HTR-8/SVneo (cell line): ENCODE measurements at places on chromosomes 3 and 15.

- no peak for DNase-seq
These were observed 493.6 kb upstream of the MDFIC2 start for GRCh38 chr3:70806021-70806420.

GRCh38 chr15:51260202-51260601, 78.2 kb downstream of the CYP19A1 start:
- DNase-seq = no peak

- DNase-seq = no peak
These were observed 49.7 kb upstream of the ACP3 start for GRCh38 chr3:132267391-132267993.

- DNase-seq = no peak
These were observed 17.7 kb downstream of the FRMD4B start for GRCh38 chr3:69368129-69368741.

DNA sequence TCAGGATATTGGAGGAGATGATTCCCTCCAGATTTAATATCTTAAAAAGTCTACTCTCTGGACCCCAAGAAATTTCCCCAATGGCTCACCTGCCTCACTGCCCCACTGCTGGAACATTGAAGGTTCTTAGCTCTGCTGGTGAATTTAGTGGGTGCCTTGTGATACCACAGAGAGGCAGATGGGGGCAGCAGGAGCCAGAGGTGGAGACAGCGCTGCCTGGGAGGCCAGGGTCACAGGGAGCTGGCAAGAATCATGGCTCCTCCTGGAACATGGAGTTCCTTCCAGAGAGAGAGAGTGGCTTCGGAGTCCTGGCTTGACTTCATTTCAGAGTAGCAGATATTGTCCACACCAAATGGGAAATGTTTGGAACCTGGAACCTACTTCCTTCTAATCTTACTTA, 263.5 kb upstream of the CFAP20DC start:
- no peak for DNase-seq

- no peak for DNase-seq
These were observed 1142.1 kb upstream of the CADM2 start for GRCh38 chr3:83816653-83817052.

GRCh38 chr3:85576091-85576690, 617.4 kb downstream of the CADM2 start:
- DNase-seq = peak; percentile 40

DNA sequence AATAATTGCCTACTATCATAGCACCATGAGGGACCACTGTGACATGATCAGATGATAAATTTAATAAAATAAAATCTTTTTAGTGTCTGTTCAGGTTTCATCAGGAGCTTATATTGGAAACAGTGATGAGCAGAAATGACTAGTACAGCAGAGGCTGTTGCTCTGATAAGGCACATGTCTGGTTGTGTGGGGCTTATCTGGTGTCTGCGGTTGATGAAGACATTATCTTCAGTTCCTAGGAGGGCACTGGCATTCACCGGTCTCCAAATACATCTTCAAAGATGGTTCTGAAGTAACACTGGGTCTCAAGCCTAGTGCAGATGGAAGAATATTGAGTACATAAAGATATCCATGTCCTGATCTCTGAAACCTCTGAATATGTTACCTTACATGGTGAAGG, 125.3 kb downstream of the SUCNR1 start:
- no peak for DNase-seq

DNA sequence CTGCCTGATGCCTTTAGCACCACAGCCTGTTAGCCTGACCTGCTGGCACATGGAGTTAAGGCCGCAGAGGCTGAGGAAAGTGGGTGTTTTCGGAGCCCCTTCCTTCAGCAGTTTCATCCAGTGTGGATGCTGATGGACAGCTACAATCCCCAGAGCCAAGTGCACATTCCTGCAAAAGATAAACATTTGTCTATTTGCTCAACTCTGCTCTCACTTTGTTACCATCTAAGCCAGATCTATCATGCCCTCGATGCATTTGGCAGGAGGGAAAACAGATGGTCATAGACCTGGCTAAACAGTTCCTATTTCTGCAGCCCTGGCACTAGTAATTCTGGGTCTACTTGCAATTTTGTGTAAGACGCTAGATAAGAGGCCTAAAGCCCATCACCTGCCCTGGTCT, 312.9 kb upstream of the RASGRP1 start:
- DNase-seq = no peak

DNA sequence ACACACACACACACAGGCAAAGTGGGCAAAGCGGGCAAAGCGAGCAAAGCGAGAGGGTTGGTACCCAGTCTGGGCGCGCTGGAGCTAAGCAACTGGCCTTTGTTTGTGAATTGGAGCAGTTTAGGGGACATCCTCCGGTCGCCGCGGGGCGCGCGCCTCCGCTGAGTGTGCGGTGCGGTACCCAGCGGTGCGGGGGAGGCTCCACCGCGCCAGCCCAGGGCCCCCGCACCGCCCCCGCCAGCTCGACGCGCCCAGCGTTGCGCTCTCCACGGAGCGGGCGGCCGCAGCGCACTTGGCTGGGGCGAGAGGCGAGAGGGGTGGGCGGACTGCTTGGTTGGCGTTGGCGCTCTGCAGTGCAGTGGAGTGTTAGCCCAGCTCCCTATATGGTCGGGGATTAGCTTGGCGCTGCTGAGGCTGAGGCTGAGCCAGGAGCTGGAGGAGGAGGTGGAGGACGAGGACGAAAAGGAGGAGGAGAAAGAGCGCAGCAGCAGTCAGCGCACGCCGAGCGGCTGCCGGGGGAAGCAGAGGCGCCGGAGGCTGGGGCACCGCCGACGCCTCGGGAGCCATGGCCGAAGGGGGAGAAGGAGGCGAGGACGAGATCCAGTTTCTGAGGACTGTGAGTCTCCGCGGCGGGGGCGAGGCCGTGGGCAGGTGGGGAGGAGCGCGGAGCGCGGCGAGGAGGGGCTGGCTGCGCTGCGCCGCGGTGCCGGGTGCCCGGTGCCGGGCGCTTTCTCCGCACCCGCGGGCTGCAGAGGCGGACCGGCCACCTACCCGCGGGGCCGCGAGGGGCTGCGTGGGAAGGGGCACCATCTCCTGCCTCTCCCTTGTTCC, at the start of gene RYR3:
Gene RYR3 (plus strand): TSS at position 487 of the 831 bp plus-strand sequence. CDS start 79 bp downstream, at position 566.
- DNase-seq = no peak

GRCh38 chr15:58185439-58185838, 47.3 kb downstream of the AQP9 start:
- no peak for DNase-seq

- DNase-seq = no peak
These were observed 23.9 kb upstream of the SLC12A8 start for GRCh38 chr3:125236331-125236903.

DNA sequence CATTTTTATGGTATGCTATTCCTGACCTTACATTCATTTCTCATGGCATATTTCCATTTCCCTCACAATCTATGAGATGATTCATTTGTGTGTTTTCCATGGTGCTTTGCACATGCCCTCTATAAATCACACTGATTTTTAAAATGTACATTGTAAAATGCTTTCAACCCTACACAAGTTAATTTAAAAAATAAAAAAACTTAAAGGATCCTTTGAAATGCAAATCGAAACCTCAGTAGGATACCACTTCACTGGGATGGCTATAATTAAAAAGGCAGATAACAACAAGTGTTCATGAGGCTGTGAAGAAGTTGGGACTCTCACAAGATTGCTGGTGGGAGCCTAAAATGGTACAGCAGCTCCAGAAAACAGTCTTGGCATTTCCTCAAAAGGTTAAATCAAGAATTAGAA, 83.5 kb downstream of the FMN1 start:
- DNase-seq = no peak

GRCh38 chr3:105661461-105661860, 207.4 kb downstream of the CBLB start:
- DNase-seq = no peak

DNA sequence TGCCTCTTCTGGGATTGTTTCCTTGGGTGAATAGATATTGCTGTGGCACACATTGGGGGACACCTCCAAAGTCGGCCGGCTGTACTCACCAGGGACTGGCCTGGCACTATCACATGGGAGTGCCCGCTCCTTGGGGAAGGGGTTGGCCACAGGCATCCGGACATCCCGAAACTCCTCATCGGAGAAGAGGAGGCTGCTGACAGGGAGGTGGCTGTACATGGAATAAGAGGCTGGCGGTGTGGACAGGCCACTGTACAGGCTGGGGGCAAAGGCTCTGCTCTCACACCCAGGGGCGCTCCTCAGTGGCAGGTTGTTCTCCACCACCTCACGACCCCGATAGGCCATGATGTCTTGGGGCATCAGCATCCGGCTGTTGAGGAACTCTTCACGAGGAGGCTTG, 15.7 kb downstream of the BCL6 start:
- DNase-seq = no peak

DNA sequence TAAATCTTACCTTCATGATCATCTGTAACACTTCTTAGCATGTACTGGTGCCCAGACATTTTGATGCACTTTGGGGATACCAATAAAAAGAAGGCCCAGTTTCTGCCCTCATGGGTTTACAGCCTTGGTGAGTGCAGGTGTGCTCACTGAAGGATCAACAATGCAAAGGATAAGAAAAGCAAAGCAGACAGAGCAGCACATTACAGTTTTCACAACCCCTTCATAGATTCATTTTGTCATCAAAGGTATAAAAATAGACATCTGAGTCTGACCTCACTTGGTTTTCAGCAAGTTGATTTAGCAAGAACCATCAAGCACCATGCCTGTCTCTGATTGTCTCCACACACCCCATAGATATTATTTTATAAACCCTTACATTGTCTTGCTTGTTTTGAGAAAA, 77.6 kb downstream of the BFSP2 start:
- no peak for DNase-seq

GRCh38 chr15:78024519-78024870, 53.0 kb downstream of the TBC1D2B start:
- DNase-seq = no peak

GRCh38 chr3:123279121-123279520, 77.4 kb downstream of the SEC22A start:
- no peak for DNase-seq

DNA sequence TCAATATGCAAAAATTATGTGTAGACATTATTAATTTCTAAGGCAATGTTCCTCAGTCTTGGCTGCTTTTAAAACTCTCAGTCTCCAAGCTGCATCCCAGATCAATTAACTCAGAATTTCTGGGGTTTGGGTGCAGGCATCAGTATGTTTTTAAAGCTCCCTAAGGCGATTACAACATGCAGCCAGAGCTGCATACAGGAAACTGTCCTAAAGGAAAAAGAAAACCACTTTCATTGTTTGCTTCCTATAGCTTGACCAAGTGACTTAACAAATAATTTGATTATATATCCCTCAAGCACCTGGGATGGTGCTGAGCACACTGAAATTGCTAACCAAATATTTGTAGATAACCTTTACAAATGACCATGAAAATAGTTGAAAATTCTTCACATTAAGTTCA, 194.7 kb downstream of the DTWD1 start:
- DNase-seq = no peak

- peak; percentile 30 for DNase-seq
These were observed 61.3 kb upstream of the PSMD6 start for GRCh38 chr3:64084640-64085039.

GRCh38 chr15:68653801-68654200, 75.0 kb downstream of the CORO2B start:
- DNase-seq = no peak

DNA sequence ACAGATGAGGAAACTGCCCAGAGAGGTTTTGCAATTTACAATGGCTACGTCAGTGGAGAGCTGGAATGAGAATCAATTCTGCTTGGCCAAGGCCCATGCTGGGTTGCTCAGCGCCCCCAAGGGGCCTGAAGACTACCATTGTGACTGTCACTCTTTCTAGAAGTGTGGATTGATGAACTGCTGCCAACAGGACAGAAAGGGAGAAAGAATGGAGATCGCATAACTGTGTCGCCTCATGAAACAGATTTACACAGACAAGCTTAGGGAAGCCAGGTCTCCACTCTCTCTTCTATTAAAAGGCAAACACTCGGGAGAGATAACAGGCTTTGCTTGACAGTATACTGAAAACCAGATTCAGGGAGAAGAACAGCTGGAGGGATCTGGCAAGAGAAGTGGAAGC, 160.0 kb downstream of the STT3B start:
- no peak for DNase-seq

GRCh38 chr15:25830844-25831451, 32.2 kb downstream of the ATP10A start:
- no peak for DNase-seq

GRCh38 chr3:149332227-149332765, 1.1 kb downstream of the TM4SF18 start:
- DNase-seq = no peak

- DNase-seq = no peak
These were observed 471 bp downstream of the NKIRAS1 start for GRCh38 chr3:23916152-23916885.

DNA sequence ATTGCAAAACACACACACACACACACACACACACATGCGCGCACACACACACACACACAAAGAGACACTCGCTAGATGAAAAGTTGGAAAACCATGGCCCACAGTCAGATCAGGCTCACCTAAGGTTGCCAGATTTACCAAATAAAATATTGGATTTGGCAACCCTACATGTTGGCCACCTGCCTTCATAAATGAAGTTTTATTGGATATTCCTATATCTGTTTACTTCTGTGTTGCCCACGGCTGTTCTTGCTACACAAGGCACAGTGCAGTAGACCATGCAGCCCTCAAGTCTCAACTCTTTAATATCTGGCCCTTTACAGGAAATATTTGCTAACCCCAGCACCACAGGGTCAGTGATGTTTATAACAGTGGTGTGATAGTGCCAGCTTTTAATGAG, 445.0 kb upstream of the PROK2 start:
- DNase-seq = no peak

GRCh38 chr3:178086144-178086825, 450.0 kb upstream of the KCNMB2 start:
- DNase-seq = no peak

DNA sequence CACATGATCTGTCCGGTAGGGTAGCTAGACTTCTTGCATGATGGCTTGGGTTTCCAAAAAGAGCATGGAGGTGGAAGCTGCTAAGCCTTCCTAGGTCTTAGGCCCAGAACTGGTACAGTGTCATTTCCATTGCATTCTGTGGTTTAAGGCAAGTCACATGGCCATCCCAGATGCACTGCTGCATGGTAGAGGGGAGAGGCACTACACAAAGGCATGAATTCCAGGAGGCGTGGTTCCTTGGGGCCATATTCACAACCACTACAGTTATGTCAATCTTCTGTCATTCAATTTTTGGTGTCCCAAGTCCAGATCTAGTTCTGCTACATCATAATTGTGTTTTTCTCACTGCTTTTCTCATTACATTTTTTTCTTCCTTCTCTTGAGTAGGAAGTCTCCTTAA, 122.2 kb upstream of the CHRM5 start:
- no peak for DNase-seq

DNA sequence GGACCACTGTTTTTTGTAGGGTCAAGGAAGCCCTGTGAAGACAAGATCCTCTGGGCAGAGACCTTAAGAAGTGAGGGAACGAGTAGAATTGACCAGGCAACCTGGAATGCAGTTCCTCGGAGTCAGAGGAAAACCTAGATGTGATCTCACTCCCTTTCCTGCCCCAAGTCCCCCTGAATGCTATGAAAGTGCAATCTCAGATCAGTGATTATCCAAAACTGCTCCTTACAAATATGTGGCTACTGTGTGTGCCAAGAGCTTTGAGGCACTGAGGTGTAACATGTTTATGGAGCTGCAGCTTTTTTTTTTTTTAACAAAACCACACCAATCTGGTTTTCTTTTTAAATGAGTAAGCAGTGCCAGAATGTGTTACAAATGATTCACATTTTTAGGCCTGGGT, 35.8 kb downstream of the THSD4 start:
- no peak for DNase-seq

- DNase-seq = no peak
These were observed 15.5 kb upstream of the CCDC33 start for GRCh38 chr15:74220475-74221248.
